ENCODE measurements at places on chromosomes 7 and 10.

GRCh38 chr10:100519311-100520051 is at the start of gene SEC31B:
TSS of gene SEC31B (minus strand) at chr10:100519861. CDS start at chr10:100516952, 2,909 bp downstream.
- DNase-seq = no peak

GRCh38 chr7:157465891-157466866 is 129.4 kb downstream of the DNAJB6 start:
- no peak for DNase-seq

DNA sequence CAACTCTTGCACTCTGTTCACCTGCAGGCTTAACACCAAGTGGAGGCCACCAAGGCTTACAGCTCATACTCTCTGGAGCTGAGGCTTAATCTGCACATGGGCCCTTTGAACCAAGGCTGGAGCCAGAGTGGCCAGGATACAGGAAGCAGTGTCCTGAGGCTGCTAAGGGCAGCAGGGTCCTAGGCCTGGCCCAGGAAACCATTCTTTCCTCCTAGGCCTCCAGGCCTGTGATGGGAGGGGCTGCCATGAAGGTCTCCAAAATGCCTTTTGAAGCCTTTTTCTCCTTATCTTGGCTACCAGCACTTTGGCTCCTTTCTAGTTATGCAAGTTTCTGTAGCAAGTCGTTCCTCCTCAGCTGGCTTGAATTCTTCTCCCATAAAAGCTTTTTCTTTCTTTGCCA is 68.0 kb upstream of the GNAI1 start:
- no peak for DNase-seq

DNA sequence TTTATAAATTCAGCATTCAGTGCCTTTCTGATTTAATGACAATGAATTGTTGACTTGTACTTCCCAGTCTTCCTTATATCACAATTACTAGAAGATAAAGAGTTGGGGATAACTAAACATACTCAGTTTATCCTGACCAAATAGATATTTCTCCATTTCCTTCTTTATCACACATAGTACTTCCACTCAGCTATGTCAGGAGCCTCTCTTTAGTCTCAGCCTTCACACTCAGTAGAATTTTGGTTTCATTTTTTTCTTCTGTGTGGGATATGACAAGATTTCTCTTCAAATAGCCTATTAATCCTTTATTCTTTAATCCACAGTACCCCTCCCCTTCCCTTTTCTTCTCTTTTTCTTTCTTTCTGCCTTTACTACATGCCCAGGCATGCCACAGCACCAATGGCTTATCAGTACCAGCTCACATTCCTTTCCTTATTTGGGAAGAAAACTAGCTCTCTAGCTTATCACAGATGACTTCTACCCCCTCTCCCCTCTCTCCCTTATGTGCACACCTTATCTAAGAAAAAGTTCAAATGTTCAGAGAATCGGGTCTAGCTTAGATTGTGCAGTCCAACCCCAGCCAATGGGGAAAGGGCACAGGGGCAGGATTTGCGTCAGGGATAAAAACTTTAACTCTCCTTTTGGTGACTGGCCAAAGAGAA is 109.0 kb downstream of the PHF14 start:
- DNase-seq = no peak

DNA sequence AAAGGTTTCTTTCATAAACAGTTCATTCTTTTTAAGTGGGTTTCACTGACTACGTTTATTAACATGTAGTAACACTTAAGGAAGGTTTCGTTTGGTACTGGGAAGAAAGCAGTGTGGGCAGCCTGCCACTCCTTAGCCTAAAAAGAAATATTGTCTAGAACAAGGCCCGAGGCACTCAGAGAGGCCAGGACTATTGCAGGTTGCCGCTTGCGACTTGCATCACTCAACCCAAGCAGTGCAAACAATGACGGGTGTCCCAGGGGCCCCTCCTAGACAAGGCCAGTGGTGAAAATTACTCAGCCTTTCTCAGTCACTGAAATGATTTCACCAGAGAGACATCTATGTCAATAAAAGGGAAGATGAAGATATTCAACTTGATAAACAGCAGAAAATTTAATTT is 243.9 kb downstream of the SNX13 start:
- no peak for DNase-seq

- DNase-seq = no peak
Observed at GRCh38 chr10:88083597-88083989, 220.2 kb downstream of the PTEN start.

- DNase-seq = no peak
Observed at GRCh38 chr10:124465003-124465776, 3.6 kb downstream of the LHPP start.

- DNase-seq = no peak
Observed at GRCh38 chr7:98027342-98028033, 37.5 kb upstream of the OCM2 start.

- DNase-seq = no peak
Observed at GRCh38 chr10:73433538-73433867, at the start of gene MSS51. TSS of gene MSS51 (minus strand) at chr10:73433561. CDS start at chr10:73428284, 5,277 bp downstream.

GRCh38 chr7:22598318-22598920 is 98.4 kb upstream of the STEAP1B start:
- DNase-seq = no peak

GRCh38 chr7:954330-955238 is at the start of gene ADAP1:
TSS of gene ADAP1 (minus strand) at chr7:954680. CDS start at chr7:954477, 203 bp downstream.
- peak; percentile 81 for DNase-seq

GRCh38 chr10:21519397-21519933 is 6.0 kb downstream of the SKIDA1 start:
- DNase-seq = no peak

DNA sequence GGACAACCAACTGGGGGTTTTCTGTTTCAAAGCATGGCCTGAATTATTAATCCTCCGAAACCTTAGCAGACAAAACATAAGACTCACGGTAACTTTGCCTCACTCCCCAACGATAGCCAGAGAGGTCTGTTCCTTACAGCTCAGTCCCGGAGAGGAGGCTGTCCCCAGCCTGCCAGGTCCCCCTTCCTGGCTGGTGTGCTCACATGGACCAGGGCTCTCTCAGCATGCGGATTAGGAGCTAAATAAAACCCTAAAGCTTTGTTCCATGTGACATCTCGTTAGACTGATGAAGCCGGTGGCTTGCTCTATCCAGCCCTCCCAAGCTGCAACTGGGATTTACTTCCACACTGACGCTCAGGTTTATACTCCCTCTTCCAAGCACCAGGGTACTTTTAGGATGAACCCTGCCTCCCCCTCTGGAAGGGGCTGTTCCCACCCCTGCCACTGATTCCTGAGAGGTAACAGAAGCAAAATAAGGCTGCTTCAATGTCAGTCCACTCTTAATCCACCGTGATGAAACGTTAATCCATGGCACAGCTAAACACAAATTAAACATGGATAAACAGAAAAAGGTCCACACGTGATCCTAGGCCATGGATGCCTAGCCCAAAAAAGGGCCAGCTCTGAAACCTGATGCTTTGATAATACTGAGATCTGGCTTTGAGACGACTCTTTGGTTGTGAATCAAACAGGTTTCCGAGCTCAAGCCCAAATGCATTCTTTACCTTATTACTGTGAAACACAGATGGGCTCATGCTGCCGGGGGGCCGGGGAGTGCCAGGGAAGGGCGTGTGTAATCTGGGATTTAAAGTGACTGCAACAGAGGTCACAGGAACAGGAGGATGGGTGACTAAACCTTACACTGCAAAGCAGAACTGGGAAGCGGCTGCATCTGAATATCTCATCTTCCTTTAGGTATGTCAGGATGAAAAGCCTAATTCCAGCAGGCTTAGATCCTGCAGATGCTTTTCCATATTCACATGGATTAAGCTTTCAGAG is 86.2 kb downstream of the ZRANB1 start:
- no peak for DNase-seq

DNA sequence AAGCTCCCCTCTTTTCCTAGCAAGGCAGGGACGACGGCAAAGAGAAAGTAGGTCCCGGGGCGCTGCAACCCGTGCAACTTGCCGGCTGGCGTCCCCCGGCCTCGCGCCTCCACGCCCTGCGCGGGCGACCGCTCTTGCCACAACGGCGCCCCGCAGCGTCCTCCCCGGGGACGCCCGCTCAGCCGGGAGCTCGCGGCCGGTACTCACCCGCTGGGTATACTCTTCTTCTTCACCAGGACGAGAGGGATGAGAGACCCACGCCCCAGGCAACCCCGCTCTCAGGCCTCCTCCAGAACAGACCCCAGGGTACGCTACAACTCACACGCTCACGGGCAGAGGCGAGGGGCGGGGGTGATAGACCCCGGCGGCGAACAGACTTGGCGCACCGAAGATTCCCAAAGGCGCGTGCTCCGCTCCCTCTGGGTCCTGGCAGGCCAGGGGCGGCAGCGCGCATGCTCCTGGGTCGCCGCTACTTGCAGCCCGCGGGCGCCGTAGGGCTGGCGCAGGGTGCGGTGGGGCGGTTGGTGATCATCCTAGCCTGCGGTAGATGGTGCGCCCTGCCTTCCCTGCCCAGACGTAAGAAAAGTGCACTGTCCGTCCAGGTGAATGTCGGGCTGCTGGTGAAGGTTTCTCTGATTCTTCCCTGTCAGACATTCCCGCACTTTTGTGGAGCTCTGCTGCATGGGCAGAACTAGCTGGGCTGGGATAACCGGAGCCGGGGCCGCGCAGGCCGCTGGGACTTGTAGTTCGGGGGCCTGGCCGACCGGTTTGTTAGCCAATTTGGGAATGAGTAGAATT is at the start of gene CC2D2B:
TSS of gene CC2D2B (plus strand) at position 520 of the 798 bp plus-strand sequence. CDS start 3,349 bp downstream, outside the sequence.
- DNase-seq = peak; percentile 87

DNA sequence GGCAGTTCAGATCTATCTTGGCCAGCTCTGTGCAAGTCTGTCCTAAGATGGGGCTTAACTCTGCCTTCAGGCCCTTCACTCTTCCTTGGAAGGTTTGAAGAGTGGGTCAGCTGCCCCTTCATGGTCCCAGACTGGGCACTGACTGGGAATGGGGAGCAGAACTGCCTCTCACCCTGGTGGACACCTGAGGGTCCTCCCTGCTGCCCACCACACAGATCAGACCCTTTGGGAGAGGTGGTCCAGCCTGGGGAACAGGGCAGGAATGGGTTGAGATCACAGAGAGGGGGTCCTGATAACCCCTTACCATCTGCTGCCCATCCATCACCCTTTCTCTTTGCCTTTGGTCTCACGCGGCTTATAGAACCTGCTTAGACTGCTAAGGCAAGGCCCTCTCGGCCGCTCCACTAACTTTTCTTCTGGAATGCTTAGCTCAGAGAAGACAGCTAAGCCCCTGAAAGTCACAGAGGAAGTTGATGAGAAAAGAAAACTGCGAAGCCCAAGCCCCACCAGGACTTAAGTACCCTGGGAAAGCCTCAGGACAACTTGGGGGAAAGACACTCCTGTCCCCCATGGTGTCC is 402 bp upstream of the CDHR1 start:
- no peak for DNase-seq

DNA sequence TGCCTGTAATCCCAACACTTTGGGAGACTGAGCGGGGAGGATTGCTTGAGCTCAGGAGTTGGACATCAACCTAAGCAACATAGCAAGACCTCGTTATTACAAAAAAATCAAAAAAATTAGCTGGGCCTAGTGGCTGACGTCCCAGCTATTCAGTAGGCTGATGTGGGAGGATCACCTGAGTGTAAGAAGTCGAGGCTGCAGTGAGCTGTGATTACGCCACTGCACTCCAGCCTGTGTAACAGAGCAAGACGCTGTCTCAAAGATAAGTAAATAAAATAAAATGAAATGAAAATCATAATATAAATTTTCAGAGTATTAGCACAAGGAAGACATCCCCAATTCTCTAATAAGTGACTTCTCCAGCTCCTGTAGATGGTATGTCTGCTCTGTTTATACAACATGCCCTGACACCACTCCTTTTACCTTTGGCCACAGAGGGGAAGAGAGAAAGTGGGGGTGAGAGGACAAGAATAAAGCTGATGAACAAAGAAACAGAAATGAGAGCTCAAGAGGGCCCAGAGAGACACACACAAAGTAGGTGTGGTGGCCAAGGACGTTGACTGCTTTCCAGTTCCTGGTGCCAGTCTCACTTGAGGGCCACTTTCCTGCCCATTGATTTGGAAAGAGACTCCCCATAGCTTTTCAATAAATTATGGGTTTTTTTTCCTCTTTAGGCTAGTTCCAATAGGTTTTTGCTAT is 62.9 kb downstream of the PTTG1IP2 start:
- no peak for DNase-seq

GRCh38 chr10:75969031-75969430 is 537.6 kb downstream of the LRMDA start:
- DNase-seq = no peak

DNA sequence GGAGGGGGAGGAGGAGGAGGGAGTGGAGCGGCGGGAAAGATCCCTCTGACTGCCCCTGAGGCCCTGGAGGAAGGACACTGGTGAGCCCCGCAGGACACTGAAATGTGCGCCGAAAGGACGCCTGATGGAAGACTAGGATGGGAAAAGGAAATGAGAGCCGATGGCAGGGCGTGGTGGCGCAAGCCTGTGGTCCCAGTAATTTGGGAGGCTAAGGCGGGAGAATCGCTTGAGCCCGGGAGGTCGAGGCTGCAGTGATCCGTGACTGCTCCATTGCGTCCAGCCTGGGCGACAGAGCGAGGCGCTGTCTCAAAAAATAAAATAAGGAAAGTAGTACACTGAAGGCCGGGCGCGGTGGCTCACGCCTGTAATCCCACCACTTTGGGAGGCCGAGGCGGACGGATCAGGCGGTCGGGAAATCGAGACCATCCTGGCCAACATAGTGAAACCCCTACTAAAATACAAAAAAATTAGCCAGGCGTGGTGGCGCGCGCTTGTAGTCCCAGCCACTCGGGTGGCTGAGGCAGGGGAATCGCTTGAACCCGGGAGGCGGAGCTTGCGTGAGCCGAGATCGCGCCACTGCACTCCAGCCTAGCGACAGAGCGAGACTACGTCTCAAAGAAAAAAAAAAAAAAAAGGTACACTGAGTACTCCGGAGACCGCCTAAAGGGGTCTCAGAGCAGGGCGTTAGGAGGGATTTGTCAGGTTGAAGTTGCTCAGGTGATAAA is 561 bp upstream of the HNRNPF start:
- DNase-seq = peak; percentile 79

DNA sequence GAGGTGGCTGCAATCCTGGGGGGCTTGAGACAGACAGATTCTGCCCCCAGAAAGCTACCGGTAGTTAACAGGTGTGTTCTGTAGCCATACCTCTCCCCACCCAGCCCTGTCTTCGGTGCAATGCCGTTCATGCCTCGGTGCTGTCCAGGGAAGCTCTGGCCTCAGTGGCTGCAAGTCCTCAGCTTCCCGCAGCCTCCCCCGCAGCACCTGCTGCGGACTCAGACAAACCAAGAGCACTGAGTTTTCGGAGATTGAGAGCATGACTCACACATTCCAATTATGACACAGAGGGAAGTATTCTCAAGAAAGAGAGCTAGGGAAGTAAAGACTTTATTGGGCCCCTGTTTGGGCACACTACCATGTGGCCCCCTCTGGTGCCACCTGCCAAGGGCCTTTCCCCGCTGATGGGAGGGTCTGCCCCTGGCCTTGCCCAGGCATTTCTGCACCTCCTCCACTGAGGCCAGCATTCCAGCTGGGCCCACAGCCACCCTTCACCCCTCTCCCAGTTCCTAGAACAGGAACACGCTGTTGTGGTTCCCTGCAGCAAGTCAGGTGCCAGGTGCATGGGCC is 30.2 kb upstream of the EZH2 start:
- peak; percentile 81 for DNase-seq
